Midbrain (tissue), 1 donor: ENCODE measurements at places on chromosomes 7 and 10.
A peak's percentile ranks its signal among the peaks of the same experiment; 100 is the strongest.

GRCh38 chr7:127862525-127862924 is 168.7 kb downstream of the LRRC4 start:
- no peak for DNase-seq

DNA sequence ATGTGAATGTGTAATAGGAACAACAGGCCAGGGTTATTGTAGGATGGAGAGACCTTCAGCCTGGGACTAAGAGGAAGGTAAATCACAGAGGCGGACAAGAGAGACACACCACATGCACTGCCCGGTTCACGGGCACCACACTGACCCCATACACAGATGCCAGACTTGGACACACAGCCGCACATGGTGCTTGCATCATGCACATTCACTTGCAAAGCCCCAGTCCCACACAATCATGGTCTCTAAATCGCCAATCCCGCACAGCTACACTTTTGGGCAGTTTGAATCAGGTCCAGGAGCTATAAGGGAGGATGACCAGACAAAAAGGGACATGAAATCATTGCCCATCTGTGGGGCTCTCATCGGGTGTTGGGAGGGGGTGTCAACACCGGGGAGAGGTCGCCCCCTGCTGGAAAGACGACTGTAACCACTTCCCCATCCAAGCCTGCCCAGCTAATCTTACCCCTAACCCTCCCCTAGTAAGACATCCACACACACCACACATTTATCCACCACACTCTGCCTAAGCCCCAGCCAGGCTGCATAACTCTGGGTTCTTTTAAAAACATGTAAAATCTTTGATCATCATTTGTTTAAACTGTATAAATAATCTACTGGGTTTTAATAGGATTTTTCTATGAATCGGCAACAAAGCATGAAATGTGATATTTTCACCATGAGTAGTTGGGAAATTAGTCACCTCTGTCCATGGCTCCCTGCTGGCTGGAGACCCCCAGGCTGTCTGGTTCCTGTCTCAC is 40.5 kb upstream of the SLF2 start:
- peak; percentile 10 for DNase-seq

- peak; percentile 62 for DNase-seq
Observed at GRCh38 chr10:14397066-14397465, 66.3 kb upstream of the FRMD4A start.

- DNase-seq: no peak
Observed at GRCh38 chr7:133794479-133794878, 332.7 kb upstream of the LRGUK start.

GRCh38 chr10:49593998-49594397 is 16.1 kb upstream of the SLC18A3 start:
- no peak for DNase-seq

DNA sequence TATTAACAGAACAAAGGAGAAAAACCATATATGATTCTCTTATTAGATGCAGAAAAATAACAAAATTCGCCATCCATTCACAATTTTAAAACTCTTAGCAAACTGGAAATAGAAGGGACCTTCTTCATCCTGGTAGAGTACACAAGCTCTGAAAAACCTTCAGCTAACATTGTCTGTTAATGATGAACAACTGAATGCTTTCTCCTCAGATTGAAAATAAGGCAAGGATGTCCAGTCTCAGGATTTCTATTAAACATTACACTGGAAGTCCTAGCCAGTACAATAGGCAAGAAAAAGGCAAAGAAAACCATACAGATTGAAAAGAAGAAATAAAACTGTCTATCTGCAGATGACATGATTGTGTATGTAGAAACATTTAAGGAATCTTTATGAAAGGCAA is 16.0 kb upstream of the CCNY start:
- DNase-seq: no peak

DNA sequence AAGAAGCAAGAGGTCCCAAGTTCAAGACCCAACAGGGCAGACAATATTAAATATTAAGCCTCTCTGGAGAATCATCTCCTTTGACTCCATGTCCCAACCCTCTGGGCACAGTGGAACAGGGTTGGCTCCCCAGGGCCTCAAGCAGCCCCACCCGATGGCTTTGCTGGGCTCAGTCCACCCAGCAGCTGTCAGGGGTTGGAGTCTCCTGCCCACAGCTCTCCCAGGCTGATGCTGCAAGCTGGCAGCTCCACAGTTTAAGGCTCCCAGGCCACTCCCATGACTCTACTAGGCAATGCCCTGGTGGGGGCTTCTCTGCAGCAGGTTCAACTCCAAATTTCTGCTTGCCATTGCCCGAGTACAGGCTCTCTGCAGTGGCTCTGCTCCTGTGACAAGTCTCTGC is 55.1 kb downstream of the LARP4B start:
- no peak for DNase-seq

DNA sequence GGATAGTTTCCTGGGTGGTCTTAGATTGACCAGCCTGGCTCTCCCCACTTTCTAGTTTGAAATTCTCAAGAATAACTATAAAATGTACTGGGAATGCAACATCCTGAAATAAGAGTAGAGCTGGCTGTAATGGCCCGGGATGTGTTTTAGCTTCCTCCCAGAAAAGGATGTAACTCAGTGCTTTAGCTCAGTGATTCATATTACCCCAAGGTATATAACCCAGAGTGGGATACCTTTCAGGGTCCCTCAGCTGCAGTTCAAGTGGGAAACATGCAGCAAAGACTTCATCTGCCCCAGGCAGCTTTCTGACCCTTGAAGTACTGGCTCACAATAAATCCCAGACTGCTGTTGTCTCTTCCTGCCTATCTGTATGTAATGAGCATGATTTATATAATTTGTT is 666.7 kb upstream of the KCND2 start:
- no peak for DNase-seq
